Activated CD8-positive, alpha-beta memory T cell treated with anti-CD3 and anti-CD28 coated beads for 4 hours (primary cell): ENCODE measurements at places on chromosomes 13 and 19.

DNA sequence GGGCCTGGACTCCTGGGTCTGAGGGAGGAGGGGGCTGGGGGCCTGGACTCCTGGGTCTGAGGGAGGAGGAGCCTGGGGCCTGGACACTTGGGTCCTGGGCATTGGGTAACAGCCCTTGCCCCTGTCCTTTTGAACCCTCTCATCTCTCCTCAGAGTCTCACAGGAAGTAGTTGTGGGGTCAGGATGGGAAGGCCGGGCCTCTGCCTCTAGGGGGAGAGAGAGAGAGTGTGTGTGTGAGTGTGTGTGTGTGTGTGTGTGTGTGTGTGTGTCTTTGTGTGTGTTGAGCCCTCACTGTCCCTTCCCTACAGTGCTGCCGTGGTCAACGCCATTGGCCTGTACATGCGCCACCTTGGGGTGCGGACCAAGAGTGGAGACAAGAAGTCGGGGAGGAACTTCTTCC lies 10.9 kb downstream of the ARHGEF1 start:
- DNase-seq = no peak

- DNase-seq = no peak
Measured at GRCh38 chr13:64327505-64328194, 2902.5 kb downstream of the PCDH9 start.

DNA sequence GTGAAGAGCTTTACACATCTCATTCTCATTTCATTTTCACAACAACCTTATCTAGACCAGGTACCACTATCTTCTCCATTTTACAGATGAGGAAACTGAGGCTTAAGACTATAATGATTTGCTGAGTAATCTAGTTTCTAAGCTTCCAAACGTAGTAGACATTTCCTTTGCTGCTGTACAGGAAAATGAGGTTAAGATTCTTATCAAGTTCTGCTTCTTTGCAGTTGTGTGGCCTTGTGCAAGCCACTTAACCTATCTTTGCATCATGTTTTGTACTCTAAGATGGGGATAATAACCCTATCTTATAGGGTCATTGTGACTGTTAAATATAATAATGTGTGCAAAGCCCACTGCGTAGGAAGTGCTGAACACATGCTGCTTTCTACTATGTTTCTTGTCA lies 307.9 kb downstream of the HS6ST3 start:
- no peak for DNase-seq

DNA sequence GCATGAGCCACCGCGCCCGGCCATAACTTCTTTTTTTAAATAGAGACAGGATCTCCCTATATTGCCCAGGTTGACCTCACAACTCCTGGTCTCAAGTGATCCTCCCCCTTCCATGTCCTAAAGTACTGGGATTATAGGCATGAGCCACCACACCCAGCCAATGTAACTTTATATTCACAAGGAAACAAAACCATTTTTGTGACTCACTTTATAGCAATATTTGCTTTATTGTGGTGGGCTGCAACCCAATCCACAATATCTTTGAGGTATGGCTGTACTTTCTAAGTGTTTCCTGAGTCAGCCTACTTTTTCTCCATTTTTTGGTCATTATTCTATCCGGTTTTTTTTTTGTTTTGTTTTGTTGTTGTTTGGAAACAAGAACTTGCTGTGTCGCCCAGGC lies 7.9 kb upstream of the ZIM3 start:
- DNase-seq = no peak

GRCh38 chr19:41225238-41226052 lies 6.4 kb downstream of the AXL start:
- DNase-seq = peak; percentile 51

DNA sequence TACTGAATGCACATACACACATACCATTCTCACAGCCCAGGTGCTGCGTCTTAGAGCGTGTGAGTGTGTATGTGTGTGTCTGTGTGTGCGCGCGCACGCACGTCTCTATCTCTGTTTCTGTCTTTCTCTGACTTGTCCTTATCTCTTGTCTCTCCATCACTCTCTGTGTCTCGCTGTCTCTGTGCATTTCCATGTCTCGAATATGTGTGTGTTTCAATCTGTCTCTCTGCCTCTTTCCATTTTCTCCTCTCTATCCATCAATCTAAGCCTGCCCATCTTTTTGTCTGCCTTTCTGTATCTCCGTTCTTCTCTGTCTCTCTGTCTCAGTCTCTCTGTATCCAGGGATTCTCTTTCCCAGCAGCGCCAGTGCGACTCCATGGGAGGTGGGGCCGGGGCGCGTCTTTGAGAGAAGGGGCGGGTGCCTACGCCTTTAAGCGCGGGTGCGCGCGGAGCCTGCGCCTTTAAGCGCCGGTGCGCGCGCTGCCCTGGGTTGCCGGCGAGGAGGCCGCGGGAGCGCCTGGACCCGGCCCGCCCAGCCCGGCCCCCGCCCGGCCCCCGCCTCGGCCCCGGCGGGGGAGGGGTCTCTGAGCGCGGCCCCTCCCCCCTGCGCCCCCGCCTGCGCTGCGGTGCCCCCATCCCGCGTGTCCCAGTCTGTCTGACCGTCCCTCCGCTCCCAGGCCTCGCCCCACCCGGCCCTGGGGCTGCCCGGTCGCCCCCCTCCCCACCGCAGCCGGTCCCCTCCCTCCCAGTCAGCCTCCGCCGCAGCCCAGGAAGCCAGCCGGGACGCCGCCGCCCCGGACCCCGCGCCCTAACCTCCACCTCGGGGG lies at the start of gene LRFN3:
Gene LRFN3 (plus strand): TSS at position 464 of the 827 bp plus-strand sequence. CDS start 3,052 bp downstream, outside the sequence.
- no peak for DNase-seq

DNA sequence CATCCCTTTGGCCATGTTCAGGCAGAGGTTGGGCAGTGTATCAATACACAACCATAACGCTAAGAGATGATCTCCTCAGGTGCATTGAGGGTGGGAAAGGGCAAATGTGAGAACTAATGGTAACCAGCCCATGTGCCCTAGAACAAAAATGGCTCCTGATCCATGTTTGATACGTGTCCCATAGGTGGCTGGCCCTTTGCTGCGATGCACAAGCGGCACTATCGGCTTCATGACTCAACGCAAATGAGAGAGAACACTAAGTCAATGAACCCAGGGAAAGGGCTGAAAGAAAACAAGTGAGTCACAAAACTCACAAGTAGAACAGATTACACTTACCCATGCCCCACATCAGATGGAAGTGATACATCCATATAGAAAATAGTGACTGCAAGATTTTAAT lies 201.7 kb downstream of the ABCC4 start:
- DNase-seq = no peak
